ENCODE measurements at places on chromosomes 13 and 19.

GRCh38 chr13:28448651-28449358 is 46.1 kb downstream of the FLT1 start:
- no peak for DNase-seq

DNA sequence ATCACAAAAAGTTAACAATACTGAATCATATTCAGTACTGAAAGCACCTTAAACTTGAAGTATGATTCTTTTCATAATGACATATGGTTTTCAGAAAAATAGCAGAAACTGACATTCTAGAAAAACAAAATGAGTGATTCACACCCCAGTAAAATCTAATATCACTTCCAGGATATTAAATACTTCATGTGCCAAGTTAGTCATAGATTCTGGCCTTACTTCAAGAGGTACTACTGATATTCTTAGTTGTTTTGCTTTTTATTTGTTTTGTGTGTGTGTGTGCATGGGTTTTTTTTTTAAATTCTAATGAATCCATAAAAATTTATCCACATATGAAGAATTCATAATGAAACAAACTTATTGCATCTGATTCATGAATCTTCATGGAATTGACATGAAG is 207.9 kb upstream of the UFM1 start:
- no peak for DNase-seq

GRCh38 chr13:91417660-91418325 is 19.4 kb downstream of the GPC5 start:
- no peak for DNase-seq

GRCh38 chr13:25608181-25608580 is 236.4 kb downstream of the ATP8A2 start:
- no peak for DNase-seq

DNA sequence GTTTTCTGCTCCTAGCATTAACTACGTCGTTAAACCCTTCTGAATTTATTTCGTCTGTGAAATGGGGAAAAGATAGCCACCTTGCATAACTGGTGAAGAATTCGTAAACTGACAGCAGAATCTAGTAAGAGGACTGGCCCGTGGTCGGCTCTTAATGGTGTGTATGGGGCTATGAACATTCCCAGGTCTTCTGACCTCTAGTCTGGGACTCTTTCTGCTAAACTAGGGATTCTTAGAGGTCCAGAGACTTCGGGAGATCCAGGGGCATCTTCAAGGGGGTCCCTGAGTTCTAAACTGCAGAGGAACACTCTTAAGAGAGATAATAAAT is 231.1 kb upstream of the SERP2 start:
- DNase-seq: no peak

GRCh38 chr19:3073159-3073563 is 10.9 kb upstream of the TLE5 start:
- no peak for DNase-seq

Data from hematopoietic multipotent progenitor cell treated with erythropoietin and hydrocortisone succinate and interleukin-3 and kit ligand, for 17 days (in vitro differentiated cells).